ENCODE measurements at places on chromosomes 5 and 9.

DNA sequence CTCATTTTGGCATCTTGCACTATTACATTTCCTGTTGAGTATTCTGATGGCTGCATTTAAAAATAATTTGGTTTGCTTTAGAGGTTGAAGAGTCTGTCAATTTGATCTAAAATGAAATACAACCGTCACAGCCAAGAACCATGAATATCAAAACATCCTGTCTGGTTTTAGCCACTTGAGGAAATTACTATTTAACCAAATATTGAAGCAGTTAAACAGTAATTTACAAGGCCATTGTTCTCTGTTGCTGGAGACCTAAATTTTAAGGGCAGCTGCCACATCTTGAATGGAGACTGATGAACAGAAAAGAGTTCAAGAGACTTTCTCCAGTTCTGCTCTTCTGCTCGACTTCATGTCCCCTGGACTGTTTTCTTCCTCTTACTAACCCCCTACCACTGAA, 549.4 kb downstream of the LRRC70 start:
- DNase-seq, result no peak

GRCh38 chr5:14700478-14701436, 36.2 kb downstream of the OTULIN start:
- DNase-seq, result no peak

- DNase-seq, result no peak
Measured at GRCh38 chr5:50445296-50445949, 4.3 kb upstream of the EMB start.

GRCh38 chr9:35164711-35165110, 2.9 kb downstream of the UNC13B start:
- peak; percentile 5 for DNase-seq

DNA sequence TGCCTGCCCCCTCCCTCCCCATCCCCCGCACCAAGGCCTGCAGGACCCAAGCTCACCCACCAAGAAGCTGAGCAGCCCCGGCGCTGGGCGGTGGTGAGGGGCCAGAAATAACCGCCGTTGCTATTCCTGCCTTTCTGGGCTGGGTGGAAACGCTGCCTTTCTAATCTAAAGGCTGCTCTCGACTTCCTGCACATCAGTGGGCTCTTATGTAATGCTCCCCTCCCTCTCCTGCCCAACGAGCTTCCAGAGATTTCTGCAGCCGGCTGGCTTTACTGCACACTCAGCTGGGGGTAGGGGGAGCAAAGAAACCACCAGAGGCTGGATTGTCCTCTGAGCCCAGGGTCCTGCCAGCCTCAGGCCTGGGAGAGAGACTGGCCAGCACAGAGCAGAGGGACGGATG, 6.9 kb upstream of the EGR1 start:
- DNase-seq, result no peak

DNA sequence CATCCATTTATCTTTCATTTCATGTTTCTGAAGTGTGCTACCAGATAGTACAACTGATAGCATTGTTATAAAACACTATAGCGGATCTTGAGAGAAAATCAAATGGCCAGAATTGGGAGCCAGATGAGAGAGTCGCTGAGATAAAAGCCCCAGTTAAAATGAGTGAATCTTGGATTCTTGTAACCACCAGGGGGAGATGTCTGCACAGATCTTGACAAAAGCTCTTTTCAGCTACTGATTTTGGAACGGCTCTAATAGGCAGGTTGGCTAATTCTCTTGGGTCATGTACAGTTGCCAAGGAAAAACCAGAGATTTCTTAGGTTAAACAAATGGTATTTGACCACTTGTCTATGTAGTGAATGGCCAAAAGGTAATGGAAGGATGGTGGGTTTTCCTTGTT, 21.7 kb downstream of the F2RL2 start:
- peak; percentile 73 for DNase-seq

DNA sequence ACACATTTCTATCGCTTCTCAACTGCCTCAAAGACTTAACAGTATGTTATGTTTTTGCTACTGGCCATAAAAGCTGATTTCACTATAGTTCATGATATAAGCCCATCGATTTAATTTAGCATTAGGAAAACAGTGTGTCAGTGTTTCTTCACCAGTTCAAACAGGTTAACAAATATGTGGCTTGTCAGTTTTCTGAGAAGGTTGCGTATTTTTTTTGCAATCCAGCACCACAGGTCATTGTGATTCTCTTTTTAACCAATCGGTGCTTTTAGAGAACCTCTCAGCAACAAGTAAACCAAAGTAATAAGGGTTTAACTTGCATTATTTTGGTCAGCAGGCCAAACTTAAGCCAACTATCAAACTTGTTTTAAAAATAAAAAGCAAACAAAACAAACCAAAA, 409.6 kb downstream of the NFIB start:
- no peak for DNase-seq

DNA sequence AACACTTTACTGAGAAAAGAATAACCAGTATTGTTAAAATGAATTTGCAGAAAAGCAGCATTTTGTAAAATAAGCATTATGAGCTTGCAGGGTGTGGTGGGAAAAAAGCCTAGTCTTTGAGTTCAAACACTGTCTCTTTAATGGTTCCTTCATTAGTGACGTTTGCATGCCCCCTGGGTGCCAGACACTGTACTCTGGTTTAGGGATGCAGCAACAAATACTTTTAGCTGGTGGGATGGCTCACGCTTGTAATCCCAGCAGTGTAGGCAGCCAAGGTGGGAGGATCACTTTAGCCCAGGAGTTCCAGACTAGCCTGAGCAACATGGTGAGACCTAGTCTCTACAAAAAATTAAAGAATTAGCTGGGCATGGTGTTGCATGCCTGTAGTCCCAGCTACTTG, 62.3 kb downstream of the MAST4 start:
- no peak for DNase-seq

GRCh38 chr5:149289301-149289700, 17.6 kb downstream of the AFAP1L1 start:
- no peak for DNase-seq

GRCh38 chr5:16626696-16627264, 10.0 kb upstream of the RETREG1 start:
- DNase-seq, result no peak

GRCh38 chr5:133941456-133942196, 26.8 kb downstream of the C5orf15 start:
- no peak for DNase-seq

DNA sequence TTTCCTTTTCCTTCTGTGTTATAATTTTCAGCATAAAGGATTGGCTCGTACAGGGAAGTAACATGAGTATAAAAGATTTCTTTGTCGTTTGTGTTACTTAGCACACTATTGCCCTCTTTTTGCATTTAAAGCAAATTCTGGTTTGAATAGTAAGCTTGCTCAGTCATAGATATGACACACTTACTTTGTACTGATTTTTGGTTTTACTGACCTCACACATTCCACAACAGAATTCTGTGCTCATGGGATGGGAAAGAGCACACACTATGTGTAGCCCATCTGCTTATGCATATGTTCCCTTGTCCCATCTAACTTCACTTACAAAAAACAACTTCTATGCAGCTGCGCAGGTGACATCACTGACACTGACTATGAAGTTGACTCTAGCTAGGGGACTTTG, 111.9 kb upstream of the MTAP start:
- peak; percentile 55 for DNase-seq

DNA sequence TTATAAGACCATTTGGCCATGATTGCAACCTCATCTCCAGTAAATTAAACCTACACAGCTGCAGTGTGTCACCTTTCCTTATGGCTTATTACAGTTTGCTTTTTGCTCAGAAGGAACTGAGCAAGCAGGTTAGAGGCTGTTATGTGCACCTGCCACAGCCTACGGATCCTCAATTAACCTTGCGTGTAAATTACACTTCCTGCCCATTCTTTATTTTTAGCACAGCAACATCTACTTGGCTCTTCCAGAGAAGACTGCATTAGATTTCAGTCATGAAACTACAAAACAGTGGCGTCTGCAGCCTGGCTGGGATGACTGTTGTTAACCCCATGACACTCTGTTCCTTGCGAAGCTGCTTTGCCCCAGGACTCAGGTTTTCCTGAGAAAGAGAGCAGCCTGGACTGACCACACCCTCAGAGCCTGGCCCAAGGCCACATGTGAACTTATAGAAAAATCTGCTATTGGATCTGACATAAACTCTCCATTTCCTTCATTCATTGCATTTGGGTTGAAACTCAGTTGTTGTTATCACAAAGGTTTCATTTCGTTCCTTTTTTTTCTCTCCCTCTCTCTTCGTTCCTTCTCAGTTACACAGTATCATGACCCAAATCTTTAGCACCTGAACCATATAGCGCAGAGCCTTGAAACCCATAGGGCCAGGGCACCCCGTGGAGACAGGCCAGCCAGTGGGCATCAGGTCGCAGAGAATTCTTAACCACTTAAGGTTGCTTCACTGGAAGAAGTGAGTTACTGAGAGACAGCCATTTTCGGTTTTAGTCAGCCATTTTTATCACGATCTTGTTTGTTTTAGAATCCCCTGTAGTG, 138.6 kb downstream of the PALM2AKAP2 start:
- no peak for DNase-seq

GRCh38 chr9:5617749-5618148, 11.2 kb upstream of the RIC1 start:
- no peak for DNase-seq

DNA sequence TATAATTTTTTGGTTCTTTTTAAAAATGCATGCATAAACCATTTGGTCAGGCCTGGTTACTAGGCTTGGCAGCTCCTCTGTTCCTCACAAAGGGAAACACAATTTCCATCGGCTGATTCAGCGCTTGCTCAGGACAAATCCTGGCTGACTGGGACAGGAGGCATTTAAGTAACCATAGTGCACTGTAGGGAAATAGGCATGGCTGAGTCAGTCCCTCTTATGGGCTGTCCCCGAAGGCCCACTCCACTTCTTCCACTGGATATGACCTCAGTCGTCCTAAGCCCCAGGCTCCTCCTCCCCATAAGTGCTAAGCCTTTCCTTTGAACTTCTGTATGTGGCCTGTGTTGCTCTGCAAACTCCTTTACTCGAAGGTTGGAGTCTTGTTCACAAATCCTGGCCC, 71.2 kb upstream of the GLIS3 start:
- DNase-seq, result peak; percentile 84

- no peak for DNase-seq
Measured at GRCh38 chr5:178784391-178784790, 53.9 kb upstream of the ZNF354A start.

GRCh38 chr9:76646249-76646648, 118.0 kb upstream of the PCA3 start:
- DNase-seq, result no peak

- no peak for DNase-seq
Measured at GRCh38 chr5:135826994-135827671, 7.3 kb upstream of the SLC25A48 start.

DNA sequence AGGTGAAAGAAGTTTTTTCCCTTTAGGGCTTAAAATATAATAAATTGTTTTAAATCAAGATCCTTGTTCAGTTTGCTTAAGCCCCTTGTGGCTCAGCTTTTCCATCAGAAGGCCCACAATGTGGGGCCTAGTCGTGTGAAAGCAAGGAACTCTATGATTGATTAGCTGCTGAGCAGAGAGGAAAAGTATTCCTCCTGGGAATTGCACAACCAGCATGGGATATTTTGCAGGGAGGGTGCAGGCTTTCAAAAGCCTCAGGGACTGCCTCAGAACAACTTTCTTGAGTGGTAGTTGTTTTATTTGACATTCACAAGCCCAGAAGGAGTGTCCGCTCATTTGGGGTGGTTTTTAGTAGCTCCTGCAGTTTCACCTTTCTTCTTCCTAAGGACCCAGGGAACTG, 19.8 kb downstream of the TTC23L start:
- peak; percentile 41 for DNase-seq

DNA sequence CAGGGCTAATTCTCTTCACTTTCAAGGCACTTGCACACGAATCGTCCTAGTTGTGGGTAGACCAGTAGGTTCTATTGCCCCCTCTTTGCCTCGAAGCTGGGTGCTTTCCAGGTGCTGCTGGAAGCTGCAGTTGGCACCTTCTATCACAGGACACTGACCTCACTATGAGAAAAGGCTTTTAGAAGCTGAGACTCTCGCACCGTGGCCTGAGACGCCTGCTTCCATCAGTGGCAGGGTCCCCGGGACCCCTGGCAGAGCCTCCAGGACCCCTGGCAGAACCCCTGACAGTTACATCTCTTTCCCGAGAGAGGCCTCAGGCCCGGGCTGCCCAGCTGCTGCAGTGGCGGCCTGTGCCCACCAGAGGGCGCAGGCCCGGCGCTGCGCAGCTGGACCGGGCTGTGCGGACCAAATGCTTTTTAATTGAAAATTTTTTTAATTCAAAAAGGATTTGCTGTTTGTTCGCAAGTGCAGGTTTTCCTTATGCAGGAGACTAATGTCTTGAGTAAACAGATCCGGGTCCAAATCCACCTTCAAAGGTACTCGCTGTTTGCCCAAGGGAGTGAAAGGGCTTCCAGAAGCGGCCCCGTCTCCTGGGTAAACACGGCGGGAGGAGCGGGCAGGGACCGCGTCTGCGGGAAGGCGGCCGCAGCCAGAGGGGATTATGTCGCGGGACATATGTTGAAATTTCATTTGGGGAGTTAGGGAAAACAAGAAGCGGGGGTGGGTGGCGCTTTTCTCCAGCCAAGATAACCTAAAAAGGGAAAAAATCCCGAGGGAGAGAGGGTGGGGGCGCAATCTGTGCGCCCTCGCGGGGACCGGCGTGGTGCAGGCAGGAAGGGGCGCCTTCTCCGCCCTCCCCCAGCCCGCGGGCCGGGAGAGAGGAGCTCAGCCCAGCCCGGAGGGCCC, 114.5 kb upstream of the LMX1B start:
- DNase-seq, result no peak

DNA sequence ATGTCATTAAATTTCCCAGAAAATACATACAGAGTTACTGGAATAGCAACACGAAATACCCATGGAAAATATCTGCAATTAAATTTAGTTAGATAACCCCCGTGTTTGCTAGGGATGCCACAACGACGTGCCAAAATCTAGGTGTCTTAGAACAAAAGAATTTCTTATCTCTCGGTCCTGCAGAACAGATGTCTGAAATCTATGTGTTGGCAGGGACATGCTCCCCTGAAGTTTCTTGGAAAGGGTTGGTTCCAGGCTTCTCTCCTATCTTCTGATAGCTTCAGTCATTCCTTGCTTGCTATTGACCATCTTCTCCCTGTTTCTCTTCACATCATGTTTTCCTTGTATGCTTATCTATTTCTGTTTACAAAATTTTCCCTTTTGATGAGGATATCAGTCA, 1067.0 kb downstream of the CDH18 start:
- DNase-seq, result no peak

DNA sequence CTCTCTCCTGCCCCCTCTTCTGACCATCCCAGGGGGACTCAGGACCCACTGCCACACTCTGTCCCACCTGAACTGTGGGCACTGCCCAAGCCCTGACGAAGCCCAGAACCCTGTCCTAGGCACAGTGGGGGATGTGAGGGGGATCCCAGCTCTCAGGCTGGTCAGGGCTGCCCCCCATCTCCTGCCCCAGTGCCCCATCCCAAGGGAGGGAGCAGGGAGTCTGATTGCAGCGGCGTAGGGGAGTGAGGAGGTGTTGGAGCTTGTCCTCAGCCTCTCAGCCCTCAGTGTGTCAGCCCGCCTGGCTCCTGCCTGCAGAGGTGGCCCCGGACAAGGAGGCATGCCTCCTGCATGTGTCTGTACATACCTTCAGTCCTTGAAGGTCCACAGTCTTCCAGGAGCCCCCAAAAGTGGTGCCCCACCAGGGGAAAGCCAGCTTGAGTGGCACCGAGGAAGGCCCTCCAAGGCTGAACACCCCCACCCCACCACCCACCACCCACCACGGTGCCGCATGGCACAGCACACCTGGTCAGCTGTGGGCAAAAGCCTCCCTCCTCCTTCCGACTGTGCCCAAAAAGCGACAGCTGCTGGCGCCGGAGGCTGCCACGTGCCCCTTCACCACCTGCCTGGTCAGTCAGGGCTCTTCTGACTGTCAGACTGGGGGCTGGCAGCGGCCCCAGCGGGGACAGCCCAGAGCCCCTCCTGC, 930 bp downstream of the SARDH start:
- no peak for DNase-seq

GRCh38 chr5:80541392-80541791, 28.7 kb downstream of the ANKRD34B start:
- DNase-seq, result no peak

All from fibroblast of skin of scalp (primary cell).